ENCODE measurements at places on chromosomes 7 and 10. TPM values are rescaled to one million over a fixed set of nuclear protein-coding genes. Genes with fewer than 3 reads are reported as not detected.

Gene RNF133
- not detected for total RNA-seq

Gene CASTOR2
- 2.7 TPM for total RNA-seq

Gene SHH
- 0.72 TPM for total RNA-seq

Gene SLC26A3
- not detected for total RNA-seq

Gene TMEM139
- 13.5 TPM for total RNA-seq

Measured in tracheal epithelial cell (primary cell).